CD4-positive, alpha-beta T cell treated with Interferon alpha-2 for 1 hour (primary cell): ENCODE measurements at places on chromosomes 7 and 10.

DNA sequence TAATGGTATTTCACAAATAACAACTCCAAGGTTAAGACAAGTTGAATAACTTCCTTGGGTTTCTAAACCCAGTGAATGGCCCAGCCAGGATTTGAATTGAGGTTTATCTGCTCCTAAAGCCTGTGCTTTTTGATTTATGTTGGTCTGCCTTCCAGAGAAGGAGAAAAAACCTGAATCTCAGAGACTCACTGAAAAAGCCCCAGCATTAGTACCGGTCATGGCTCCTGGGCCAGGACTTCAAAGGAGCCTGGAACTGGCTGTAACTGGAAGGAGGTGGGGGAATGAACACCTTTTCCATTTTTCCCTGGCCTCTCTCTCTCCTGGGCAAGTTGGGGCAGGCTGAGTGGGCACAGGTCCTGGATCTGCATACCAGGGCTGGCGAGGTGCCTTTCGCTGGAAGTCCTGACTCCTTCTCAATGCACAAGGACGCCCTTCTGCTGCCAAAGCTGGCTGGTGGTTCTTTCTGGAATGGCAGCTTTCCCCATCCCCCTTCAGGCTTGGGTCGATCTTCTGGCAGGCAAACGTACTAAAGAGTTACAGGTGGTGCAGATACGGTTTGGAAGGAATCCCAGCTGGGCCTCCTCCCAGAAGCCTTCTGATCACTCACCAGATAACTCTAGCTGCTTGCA, 268.2 kb downstream of the PTEN start:
- no peak for DNase-seq

DNA sequence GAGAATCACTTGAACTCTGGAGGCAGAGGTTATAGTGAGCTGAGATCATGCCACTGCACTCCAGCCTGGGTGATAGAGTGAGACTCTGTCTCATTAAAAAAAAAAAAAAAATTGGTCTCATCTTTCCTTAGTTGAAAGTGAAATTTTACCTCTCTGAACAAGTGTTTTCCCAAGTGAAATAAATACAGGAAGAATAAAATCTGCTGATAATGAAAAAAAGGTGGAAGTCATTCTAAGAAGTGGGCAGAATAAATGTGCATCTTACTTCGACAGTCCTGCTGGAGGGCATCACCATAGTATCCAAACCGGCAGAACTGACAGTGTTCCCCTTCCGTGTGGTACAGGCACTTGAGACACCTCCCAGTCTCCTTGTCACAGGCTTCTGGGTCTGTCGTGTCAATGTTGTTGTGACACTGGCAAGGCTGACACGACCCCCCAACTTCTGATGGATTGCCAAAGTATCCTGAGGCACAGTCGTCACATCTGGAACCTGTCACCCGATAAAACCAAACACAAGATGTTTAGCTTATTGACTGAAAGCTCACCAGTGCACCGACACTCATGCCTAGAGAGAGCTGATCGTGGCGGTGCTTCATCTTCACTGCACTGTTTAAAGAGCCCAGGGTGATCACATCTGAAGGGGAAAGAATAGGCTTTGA, 49.6 kb downstream of the LAMB1 start:
- no peak for DNase-seq

DNA sequence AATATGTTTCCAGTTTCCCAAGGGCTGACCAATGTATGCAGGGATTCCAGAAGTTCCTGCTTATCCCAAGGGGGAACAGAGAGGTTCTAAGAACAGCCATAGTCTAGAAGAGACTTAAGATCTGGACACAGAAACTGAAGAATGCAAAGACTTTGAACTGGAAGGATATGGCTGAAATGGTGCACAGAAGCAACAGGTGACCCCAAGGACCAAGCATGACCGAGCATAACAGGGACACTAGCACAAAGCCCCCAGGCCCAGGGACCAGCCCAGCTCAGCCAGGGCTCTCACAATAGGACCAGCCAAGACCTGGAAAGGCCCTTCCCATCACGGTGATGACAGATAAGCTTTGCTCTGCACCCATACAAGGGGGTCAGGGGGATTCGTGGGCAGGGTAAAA, 213.0 kb upstream of the KMT2E start:
- no peak for DNase-seq

DNA sequence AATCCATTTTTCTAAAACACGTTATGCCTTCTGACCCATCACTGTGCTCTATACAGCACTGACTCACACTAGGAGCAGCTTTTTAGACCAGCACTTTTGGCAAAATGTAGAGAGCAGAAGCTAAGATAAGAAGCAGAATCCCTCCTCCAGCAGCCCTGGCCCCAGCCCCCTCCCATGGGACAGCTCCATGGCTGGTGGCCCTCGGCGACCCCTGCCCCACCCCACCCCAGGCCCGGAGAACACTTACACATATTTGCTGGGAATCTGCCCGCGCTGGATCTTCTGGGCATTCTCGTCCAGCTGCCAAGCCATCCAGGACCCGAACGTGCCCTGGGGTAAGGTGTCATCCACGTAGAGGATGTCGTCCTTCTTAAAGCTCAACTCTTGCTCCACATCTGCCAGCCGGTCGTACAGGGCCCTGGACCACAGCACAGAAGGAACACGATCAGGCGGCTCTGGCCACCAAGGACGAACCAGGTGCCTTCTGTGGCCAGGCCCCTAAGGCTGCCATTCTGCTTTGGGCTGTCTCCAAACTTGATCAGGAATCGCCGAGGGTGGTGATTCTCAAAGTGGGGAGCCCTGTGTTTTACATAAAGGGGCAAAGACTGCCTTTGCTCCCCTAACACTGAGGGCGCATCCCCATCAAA, 119.9 kb downstream of the DLG5 start:
- DNase-seq, result no peak

GRCh38 chr7:137890449-137890921, 43.7 kb upstream of the DGKI start:
- no peak for DNase-seq

DNA sequence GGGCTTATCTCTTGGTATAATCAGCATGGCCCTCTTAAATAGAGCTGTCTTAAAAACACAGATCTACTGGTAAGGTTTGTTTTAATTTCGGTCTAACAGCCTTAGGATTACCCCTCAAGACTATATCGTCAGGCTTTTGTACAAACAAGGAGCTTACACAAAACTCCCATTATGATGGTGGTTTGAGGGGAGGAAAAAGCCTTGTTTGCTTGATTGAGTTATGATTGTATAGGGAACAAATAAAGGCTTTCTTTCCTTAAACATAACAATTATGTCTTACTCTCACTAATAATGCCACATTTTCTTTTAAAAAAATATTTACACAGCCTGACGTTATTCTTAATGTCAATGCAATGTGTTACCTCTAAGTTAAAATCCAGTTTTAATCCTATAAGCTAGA, 188.8 kb upstream of the TCF7L2 start:
- no peak for DNase-seq

DNA sequence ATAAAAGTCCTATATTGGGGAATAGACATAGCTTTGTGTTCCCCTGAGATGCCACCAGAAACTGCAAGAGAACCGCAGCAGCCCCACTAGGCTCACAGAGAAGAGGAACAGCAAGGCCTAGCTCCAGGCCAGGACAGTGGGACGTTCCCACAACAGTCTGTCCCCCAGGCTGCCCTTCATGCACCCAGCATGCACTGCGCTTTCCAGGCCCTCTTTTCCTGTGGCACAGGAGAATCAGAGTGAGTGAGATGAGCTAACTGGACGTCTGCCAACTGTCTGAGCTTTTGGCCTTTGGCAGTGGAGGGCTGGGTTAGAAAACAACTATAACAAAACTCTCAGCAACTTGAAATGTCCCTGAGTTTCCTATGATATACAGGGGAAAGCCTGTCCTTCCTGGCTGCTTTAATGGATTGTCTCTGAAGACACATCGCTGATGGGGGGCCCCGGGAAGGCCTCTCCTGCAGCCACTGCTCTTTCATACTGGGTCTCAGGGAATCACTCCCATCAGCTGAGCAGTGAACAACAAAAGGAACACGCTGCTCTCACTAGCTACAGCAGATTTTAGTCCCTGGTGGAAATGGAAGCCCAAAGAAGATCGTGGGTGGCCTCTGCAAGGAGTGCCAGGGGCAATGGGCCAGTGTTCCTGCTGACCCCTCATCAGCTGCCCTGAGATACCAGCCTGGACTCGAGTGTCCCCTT, 53.5 kb downstream of the PODXL start:
- DNase-seq, result no peak

GRCh38 chr10:44864637-44865288, 46.4 kb upstream of the TMEM72 start:
- peak; percentile 78 for DNase-seq
